ENCODE measurements at places on chromosomes 7 and 10.
A peak's percentile ranks its signal among the peaks of the same experiment; 100 is the strongest.

- DNase-seq: no peak
Observed at GRCh38 chr7:117068511-117069145, 115.3 kb downstream of the ST7 start.

- DNase-seq: no peak
Observed at GRCh38 chr7:17289074-17289645, 9.3 kb upstream of the AHR start.

- DNase-seq: no peak
Observed at GRCh38 chr10:122010405-122011050, 21.6 kb downstream of the TACC2 start.

GRCh38 chr10:97584060-97584797, at the start of gene HOGA1:
HOGA1 (plus strand) TSS chr10:97584389; CDS start chr10:97584704, 315 bp downstream.
- no peak for DNase-seq

GRCh38 chr7:110205899-110206298, 885.0 kb upstream of the LRRN3 start:
- no peak for DNase-seq

DNA sequence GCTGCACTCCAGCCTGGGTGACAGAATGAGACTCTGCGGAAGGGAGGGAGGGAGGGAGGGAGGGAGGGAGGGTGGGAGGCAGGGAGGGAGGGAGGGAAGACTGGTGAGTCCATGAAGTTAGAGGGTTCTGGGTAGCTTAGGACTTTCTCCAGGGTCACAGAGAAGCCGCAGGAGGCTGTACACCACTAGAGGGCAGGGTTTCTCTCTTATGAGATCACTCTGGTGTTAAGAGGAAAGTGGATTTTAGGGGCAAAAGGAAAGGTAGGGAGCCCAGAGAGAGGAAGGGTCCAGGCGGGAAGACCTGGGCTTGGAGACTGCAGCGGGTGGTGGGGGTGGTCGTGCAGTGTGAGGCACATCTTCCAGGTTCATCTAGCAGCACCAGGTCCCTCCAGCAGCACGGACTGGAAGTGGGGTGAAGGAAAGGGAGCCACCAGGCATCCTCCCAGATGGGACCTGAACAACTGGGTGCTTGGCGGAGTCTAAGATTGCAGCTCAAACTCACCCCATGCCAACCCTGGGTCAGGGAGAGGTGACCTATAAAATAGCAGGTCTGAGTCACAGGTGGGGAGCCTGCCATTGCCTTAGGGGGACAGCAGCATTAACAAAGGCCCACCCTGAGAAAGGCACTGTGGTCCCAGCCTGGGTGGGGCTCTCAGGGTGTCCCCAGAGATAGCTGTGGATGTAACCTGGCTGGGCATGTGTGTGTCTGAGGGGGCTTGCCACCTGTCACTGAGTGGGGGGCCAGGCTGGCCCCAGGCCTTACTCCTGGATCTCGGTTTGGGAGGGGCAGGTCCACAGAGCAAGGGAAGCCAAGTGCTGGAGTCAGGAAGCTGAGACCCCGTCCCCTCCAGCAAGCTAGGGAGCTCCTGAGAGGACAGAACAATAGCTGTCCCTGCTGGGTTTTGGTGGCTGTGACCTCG, 48.5 kb upstream of the SLC29A3 start:
- peak; percentile 84 for DNase-seq

DNA sequence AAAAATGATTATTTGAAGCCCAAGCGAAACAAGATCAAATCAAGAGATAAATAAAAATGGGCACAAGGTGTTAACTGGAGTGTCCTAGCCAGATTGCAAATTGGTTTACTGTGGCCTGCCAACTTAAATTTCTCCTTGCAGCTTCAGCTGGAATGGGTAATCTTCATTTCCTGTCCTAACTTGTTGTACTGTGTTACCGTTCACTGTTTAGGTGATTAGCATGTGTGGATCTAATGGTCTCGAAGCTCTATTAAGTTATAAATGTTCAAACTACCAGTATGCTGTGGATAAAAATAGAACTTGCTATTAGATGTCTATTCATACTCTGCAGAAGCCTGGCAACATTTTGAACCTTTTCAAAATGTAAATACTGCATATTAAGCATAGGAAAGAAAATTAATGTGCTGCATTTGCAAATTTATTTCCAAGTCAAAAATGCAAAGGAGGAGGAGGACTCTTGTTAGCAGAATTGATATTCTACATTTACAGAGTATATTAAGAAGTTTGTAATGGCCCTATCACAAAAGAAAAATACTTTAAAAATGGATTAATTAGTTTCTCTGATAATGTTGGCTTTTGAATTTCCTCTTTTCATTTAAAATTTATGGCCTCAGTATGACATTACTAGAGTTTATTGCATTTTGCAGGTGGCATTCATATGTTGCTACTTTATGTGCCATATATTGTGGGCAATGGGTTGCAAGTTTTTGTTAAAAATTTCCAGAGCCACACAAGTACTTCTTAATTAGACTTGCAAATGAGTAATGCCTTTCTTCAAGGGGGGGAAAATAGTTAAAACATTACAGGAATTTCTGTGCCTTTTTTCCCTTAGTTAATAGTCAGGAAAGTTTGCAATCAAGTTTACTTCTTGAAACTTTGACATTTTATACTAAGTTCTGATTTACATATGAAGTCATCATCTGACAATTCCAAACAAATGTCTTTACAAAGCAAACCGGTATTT, 92.1 kb downstream of the CABCOCO1 start:
- DNase-seq: no peak
